ENCODE measurements at places on chromosomes 1 and 21.

DNA sequence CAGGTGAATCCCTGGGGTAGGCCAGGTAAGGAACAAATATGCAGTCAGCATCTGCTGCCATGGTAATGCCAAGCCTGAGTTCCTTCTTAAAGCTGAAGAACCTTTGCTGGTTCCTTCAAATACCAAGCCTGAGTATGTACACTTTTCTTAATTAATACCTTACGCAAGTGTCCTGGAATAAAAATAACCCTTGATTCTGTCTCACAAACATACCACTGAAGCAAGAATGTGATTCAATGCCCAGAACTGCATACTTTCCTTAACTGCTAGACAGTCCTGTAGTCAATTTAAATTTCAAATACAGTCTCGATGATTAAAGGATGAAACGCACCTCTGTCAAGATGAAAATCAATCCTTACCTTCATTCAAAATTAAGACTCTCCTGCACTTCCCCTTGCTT is 634.0 kb upstream of the CHRM3 start:
- no peak for DNase-seq

DNA sequence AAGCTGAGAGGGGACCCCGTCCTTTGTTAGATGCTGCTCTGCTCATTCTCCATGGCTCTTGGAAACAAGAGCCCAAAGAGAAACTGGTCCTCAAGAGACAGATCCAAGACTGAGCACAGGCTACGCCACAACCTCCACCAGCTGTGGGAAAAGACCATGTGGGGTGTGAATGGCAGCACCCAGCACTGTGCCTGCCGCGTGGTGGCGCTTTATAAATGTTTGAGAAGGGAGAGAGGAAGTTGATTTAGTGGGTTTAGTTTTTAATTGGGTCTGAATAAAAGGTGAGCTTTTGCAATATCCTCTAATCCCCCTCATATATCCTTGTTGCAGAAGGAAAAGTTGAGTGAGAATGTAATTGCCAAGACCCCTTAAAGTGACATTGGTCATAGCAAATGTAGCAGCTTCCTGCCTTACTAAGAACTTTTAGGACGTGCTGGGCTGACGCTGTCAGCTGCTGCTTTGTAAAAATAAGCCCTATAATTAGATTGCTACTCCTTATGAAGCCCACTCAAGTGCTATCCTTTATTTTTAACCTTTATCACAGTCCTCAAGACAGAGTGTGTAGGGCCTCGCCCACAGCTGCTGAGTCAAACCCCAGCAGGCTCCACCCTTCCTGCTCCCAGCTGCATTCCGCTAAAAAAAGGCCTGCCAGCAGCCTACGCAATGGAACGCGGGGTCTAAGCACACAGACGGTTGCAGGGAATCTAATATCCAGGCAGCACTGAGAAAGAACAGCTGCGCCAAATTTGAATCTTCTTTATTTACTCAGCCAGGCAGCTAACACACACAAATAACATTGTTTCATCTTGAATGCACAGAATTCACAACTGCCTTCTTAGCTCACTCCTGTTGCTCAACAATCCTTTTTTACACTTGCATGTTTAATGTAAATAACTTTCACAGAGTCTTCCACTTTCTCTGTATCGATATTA is 47.4 kb upstream of the PRDX6 start:
- peak; percentile 49 for DNase-seq

GRCh38 chr1:200354243-200354642 is 55.6 kb downstream of the ZNF281 start:
- DNase-seq, result no peak

GRCh38 chr1:22104865-22105437 is 37.9 kb downstream of the WNT4 start:
- peak; percentile 13 for DNase-seq
